Upper lobe of right lung (tissue), 1 donor: ENCODE measurements at places on chromosomes 11 and 22. TPM values are rescaled to one million over a fixed set of nuclear protein-coding genes. Genes with fewer than 3 reads are reported as not detected.
A peak's percentile ranks its signal among the peaks of the same experiment; 100 is the strongest.

Gene MRGPRE
- total RNA-seq: not detected

Gene SEPTIN5
- total RNA-seq: 11.5 TPM

Gene OR51B2
- not detected for total RNA-seq

Gene MOGAT2
- total RNA-seq: not detected

Gene ARHGAP42
- total RNA-seq: 19.8 TPM

Gene MS4A14
- total RNA-seq: 10.3 TPM

GRCh38 chr22:49948958-49949913 lies 11.3 kb upstream of the PIM3 start:
- DNase-seq: peak; percentile 96
- no peaks in the 10 kb centered on the region for H3K36me3 ChIP-seq
- H3K27ac ChIP-seq: peak overlapping the region; percentile 90
- H3K4me1 ChIP-seq: peaks cover 41% of the 10 kb centered on the region
- peak overlapping the region; percentile 49 for H3K4me3 ChIP-seq

- no peak for DNase-seq
- H3K27me3 ChIP-seq: no peaks in the 10 kb centered on the region
- H3K36me3 ChIP-seq: no peaks in the 10 kb centered on the region
- peaks cover 21% of the 10 kb centered on the region for H3K4me1 ChIP-seq
- H3K4me3 ChIP-seq: no peak overlapping the region
These were observed 7.6 kb upstream of the LMO2 start for GRCh38 chr11:33899400-33900037.

DNA sequence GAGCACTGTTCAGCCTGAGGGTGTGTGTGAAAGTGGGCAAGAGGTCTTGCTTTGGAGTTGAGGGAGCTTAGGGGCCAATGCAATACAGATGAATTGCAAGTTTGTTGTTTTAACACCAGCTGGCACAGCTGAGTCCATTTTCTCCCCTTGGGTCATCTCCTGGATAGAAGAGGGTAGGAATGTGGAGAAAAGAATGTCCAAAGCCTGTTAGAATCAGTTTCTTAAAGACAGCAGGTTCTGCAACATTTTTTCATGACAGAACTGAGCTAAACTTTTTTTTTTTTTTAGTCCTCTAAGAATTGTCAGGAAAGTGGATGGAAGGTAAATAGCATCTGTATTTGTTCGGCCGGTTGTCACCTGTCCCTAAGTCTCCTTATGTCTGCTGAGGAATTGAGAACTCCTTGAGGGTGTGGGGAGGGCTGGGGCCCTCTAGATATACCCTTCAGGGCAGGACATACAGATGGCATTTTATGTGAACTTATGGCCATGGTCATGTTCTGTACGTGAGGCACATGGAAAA lies 211.1 kb upstream of the CADM1 start:
- no peak for DNase-seq
- no peak overlapping the region for H3K27ac ChIP-seq
- no peak overlapping the region for H3K4me3 ChIP-seq
- peaks cover 15% of the 10 kb centered on the region for H3K27me3 ChIP-seq

DNA sequence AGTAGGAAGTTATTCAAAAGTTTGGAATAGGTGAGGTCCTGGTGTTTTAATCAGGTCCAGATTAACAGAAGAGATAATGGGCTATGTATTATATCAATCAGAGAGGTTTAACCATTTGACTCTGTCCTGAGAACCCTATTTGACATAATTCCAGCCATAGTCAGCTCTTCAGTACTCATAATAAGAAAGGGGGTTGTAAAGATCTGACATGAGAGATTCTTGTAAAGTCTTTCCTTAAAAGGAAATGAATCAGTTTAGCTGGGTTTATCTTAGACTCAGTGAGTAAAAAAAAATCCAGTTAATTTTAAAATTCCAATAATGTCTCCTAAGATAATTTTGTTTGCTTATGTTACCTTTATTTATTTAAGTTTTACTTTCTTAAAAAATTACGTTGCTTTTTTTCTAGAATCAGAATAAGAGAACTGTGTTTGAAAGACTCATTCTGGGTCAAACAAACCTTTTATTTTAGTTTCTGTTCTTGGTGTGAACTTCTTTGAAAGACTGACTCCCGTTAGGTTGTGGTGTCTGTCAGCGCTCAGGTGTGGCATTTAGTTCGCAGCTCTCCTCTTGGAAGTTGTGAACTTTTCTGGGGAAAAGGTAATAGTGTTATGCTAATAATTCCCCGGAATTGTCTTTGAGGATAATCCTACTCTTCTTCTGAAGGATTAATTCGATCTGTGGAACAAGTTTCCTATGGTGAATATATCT lies 20.5 kb downstream of the NUCB2 start:
- H3K4me1 ChIP-seq: no peaks in the 10 kb centered on the region
- no peak overlapping the region for H3K4me3 ChIP-seq
- no peak for DNase-seq

DNA sequence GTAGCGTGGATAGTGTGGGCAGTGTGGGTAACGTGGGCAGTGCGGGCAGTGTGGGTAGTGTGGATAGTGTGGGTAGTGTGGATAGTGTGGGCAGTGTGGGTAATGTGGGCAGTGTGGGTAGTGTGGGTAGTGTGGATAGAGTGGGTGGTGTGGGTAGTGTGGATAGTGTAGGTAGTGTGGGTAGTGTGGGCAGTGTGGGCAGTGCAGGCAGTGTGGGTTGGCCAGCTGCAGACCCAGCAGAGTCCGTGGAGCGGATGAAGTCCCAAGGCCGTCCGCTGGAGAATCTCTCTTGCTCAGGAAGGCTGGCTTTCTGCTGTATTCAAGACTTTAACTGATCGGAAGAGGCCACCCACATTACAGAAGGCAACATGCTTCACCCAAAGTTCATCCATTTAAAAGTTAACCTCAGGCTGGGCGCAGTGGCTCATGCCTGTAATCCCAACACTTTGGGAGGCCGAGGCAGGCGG lies 26.1 kb upstream of the KRTAP5-6 start:
- H3K27me3 ChIP-seq: peaks cover 22% of the 10 kb centered on the region
- no peaks in the 10 kb centered on the region for H3K36me3 ChIP-seq
- H3K4me3 ChIP-seq: no peak overlapping the region
- DNase-seq: no peak

GRCh38 chr11:34646431-34646830 lies 25.5 kb downstream of the EHF start:
- H3K4me1 ChIP-seq: peaks cover 14% of the 10 kb centered on the region
- no peaks in the 10 kb centered on the region for H3K36me3 ChIP-seq
- no peak overlapping the region for H3K27ac ChIP-seq

GRCh38 chr22:44586999-44587736 lies 89.1 kb upstream of the RTL6 start:
- peaks cover 12% of the 10 kb centered on the region for H3K27me3 ChIP-seq
- no peaks in the 10 kb centered on the region for H3K4me1 ChIP-seq
- no peak overlapping the region for H3K27ac ChIP-seq
- no peak overlapping the region for H3K4me3 ChIP-seq
- DNase-seq: peak; percentile 47

DNA sequence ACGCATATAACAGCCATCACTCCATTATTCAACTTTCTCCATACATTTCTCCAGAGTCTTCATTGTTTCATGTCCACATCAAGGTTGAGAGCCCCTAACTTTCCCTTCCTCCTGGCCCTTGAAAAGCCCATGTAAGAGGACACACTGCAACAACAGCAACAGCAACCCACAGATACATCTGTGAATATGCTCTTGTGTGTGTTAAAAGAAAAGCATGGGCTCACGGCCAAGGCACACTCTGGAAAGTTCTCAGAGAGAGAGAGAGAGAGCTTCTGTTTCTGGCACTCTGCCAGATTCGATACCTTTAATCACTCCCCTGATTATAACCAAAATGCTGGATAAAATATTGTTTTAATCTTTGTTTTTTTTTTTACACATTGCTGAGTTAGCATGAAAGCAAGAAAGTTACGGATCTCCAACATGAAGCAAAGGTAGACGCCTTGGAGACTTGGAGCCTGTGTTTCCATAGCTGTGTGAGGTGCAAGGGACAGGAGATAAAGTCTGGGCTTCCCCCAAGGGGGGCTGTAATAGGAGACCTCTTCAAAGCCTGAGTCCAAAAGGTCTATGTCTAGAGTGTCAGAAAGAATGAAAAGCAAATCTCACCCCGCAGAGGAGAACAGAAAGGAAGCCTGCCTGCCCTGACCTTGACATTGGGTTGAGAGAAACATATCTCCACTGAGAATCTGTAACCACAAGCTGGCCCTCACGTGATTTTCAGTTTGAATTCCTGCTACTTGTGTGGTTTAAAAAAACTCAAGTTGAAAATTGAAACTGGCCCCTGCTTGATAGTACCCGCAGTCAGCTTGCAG lies 33.7 kb upstream of the MPPED1 start:
- no peak for DNase-seq
- no peak overlapping the region for H3K27ac ChIP-seq
- no peaks in the 10 kb centered on the region for H3K36me3 ChIP-seq

- H3K4me3 ChIP-seq: no peak overlapping the region
- peaks cover 5% of the 10 kb centered on the region for H3K4me1 ChIP-seq
- H3K27me3 ChIP-seq: peaks cover 12% of the 10 kb centered on the region
- no peaks in the 10 kb centered on the region for H3K36me3 ChIP-seq
- DNase-seq: no peak
These were observed 318.6 kb upstream of the B3GAT1 start for GRCh38 chr11:134730561-134731212.

GRCh38 chr11:64916040-64916774 lies 802 bp downstream of the ATG2A start:
- peak; percentile 78 for DNase-seq
- peaks cover 21% of the 10 kb centered on the region for H3K4me1 ChIP-seq
- H3K27ac ChIP-seq: peak overlapping the region; percentile 83

GRCh38 chr11:90855531-90855930 lies 632.7 kb upstream of the CHORDC1 start:
- H3K27me3 ChIP-seq: no peaks in the 10 kb centered on the region
- no peak for DNase-seq
- no peaks in the 10 kb centered on the region for H3K36me3 ChIP-seq
- no peak overlapping the region for H3K27ac ChIP-seq
- no peaks in the 10 kb centered on the region for H3K4me1 ChIP-seq
- H3K4me3 ChIP-seq: no peak overlapping the region

GRCh38 chr11:19912958-19913892 lies 200.6 kb downstream of the NAV2 start:
- H3K27ac ChIP-seq: no peak overlapping the region
- no peaks in the 10 kb centered on the region for H3K27me3 ChIP-seq
- no peak overlapping the region for H3K4me3 ChIP-seq
- H3K36me3 ChIP-seq: no peaks in the 10 kb centered on the region
- DNase-seq: no peak
- H3K4me1 ChIP-seq: peaks cover 12% of the 10 kb centered on the region

- H3K4me1 ChIP-seq: peaks cover 19% of the 10 kb centered on the region
- no peaks in the 10 kb centered on the region for H3K36me3 ChIP-seq
- no peak overlapping the region for H3K4me3 ChIP-seq
These were observed 20.7 kb downstream of the SUSD2 start for GRCh38 chr22:24201681-24202614.

DNA sequence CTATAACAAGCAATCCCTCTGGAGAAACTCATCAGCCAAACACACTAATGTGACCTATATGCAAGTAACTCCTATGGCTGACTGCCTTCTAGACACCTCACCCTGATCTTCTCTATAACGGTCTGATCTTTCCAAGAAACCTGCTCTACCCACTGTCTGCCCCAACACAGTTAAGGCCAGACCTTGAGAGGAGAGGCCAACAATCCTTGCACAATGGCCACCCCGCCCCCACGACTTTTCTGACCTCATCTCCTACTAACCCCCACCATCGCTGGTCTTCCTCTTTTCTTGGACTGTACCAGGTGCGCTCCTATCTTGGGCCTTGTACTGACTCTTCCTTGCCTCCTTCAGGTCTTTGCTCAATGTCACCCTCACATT lies 12.5 kb downstream of the HIRA start:
- no peak for DNase-seq
- no peaks in the 10 kb centered on the region for H3K27me3 ChIP-seq
- no peak overlapping the region for H3K4me3 ChIP-seq

DNA sequence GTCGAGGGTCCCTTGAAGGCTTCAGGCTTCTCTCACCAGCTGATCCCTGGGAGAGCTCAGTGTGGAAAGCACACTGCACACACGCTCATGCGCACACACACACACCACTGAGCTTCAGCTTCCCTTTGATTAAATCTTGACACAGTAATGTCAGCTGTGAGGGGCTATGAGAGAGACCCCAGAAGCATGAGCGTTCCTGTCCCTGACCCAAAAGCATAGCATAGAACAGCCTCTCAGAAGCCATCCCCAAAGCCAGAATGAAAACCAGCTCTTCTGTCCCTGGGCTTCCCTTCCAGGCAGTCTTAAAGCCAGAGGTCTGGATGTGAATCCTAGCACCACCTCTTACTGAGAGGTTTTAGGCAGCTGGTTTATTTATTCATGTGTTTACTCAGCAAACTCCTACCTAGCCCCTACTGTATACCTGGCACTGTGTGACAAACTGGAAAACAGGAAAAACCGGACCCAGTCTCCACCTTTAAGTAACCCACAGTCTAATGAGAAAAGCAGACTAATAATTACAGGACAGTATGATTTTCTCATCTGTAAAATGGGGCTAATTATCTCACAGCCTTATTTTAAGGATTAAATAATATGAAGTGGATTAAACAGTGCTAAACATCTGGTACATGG lies 15.9 kb downstream of the GALNT18 start:
- DNase-seq: no peak

DNA sequence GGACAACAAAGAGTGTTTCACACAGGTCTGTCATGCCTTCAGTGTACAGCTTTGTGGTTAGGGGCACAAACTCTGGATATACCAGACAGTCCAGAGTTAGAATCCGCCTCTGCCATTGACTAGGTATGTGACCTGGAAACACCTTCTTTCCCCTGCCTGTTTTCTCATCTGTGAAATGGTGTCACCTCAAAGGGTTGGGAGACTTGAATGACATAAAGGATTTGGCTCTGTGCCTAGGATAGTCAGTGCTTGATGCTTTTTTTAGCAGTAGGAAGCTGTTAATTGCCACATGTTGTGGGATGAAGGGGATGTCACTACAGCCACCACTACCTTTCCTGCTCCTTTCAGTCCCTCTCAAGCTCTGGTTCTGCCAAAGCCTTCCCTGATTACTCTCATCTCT lies 17.4 kb upstream of the LRRC55 start:
- no peak overlapping the region for H3K4me3 ChIP-seq
- H3K27me3 ChIP-seq: no peaks in the 10 kb centered on the region
- no peaks in the 10 kb centered on the region for H3K4me1 ChIP-seq
- H3K36me3 ChIP-seq: no peaks in the 10 kb centered on the region
- H3K27ac ChIP-seq: no peak overlapping the region

DNA sequence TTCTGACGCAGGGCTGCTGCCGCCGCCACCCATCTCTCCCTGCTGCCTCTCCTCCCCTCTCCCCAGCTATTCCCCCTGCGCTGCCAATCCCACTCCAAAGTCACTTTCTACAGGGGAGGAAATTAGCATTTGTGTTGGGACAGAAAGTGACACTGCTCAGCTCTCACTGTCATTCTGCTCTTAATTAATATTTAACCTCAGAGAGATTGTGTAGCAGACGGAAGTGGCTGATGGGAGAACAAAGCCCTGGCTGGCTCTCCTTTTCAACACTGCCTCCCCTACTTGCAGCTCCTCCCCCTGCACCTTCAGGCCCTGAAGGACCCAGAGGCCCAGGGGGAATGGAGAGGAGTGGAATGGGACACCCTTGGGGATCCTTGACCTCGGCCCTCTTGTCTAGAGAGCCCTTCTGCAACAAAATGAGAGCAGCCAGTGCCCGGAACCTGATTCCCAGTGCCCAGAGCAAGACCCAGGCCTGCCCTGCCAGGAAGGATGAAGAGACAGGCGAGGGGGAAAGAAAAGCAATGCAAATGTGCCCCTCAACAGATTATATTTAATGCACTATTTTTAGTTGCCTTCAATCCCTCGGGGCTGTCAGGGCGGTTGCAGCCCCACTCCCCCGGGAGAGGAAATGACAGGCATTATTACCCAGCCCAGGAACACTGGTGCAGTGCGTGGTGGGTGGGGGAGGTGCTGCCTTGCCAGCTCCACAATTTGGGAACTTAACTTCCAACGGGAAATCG lies 14.6 kb upstream of the NRGN start:
- H3K27ac ChIP-seq: peak overlapping the region; percentile 71
- peak; percentile 88 for DNase-seq
- H3K4me1 ChIP-seq: peaks cover 13% of the 10 kb centered on the region
- peak overlapping the region; percentile 19 for H3K4me3 ChIP-seq
- peaks cover 4% of the 10 kb centered on the region for H3K27me3 ChIP-seq
- no peaks in the 10 kb centered on the region for H3K36me3 ChIP-seq
